ENCODE measurements at places on chromosomes 3 and 15. TPM values are rescaled to one million over a fixed set of nuclear protein-coding genes. Genes with fewer than 3 reads are reported as not detected.

TPRG1 gene
- 1.7 TPM for total RNA-seq

ATG7 gene
- 29.5 TPM for total RNA-seq

ATP8B4 gene
- 6.8 TPM for total RNA-seq

ISL2 gene
- 0.54 TPM for total RNA-seq

GPR156 gene
- total RNA-seq: not detected

DNA sequence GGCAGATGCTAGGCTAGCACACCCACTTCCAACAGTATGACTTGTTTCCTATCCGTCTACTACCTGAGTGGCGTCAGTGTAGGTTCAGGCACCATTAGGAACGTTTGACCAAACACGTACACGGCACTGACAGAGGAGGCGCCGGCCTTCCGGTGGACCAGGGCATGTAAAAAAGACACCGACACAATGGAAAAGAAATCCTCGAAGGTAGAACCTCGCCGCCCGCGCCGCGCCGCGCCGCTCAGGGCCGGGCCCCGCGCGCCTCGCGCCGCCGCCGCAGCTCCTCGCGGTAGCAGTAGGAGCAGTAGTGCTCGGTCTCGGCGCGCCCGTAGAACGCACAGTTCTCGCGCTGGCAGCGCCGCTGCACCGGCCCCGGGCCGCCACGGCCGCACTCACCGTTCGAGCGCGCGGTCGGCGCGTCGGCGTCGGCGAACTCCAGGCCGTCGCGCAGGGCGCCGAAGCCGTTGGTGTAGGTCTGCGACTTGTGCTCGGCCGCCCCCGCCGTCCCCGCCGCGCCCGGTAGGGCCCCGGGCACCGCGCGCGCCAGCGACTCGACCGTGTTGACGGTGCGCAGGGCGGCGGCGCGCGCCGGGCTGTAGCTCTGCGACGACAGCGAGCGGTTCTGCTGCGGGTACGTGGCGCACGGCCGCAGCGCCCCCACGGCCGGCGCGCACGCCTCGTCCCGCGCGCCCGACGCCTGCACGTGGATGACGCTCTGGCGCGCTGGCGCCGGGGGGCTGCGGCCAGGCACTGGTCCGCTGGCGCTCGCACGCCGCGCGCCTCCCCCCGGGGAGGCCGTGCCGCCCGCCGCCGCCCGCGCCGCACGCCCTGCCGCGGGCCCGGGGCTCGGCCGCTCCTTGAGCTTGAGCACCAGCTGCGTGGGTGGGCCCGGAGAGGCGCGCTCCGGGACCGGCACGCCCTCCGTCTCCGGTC is 156.7 kb downstream of the KLF13 start:
- peaks cover 68% of the 10 kb centered on the region for H3K4me1 ChIP-seq
- peaks cover 2% of the 10 kb centered on the region for H3K27me3 ChIP-seq
- DNase-seq: peak; percentile 58
- H3K4me3 ChIP-seq: peak overlapping the region; percentile 91

DNA sequence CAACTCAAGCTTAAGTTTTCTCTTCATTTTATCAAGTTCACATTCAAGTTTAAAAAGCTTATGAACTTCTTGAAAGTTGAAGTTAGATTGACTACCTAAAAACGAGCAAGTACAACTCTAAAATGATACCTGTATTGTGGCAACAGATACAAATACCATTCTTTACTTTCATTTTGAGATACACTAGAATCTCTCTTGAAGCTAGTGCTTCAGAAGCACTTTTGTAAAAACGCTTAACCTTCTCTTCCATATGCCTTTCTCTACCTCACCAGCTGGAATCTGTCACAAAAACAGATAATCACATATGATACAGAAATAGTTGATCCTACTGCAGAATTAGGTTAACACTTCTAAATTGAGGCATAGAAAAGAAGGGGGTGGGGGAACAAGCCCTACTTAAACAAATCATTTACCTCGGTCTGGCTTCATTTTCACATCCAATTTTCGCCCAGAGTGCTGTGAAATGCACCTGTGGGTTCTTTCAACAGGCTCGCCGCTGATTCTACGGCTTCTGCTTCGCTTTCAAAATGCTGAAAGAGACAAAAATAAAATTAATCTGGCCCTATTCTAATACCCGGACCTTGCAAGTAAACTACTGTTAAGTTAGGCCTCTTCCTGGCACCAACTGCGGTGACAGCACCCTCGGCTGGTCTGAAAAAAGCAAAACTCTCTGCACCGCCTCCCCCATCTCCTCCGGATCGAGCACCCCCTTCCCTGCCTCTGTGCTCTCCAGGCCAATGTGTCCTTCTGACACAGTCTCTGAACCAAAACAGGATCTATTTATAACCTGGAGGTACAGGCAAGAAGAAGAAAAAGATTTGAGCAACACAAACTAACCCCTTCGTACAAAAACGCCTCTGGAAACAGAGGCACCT is 1.4 kb downstream of the ATOSA start:
- H3K36me3 ChIP-seq: peaks cover 26% of the 10 kb centered on the region
- peak overlapping the region; percentile 100 for H3K27ac ChIP-seq
- H3K4me1 ChIP-seq: peaks cover 45% of the 10 kb centered on the region
- H3K4me3 ChIP-seq: peak overlapping the region; percentile 97

DNA sequence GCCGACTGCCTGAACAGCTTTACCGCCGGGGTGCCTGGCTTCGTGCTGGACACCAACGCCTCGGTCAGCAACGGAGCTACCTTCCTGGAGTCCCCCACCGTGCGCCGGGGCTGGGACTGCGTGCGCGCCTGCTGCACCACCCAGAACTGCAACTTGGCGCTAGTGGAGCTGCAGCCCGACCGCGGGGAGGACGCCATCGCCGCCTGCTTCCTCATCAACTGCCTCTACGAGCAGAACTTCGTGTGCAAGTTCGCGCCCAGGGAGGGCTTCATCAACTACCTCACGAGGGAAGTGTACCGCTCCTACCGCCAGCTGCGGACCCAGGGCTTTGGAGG is 815 bp downstream of the SPINT1 start:
- peaks cover 31% of the 10 kb centered on the region for H3K4me1 ChIP-seq
- peak overlapping the region; percentile 56 for H3K27ac ChIP-seq
- H3K36me3 ChIP-seq: no peaks in the 10 kb centered on the region
- DNase-seq: peak; percentile 42
- H3K27me3 ChIP-seq: peaks cover 30% of the 10 kb centered on the region
- peak overlapping the region; percentile 76 for H3K4me3 ChIP-seq

DNA sequence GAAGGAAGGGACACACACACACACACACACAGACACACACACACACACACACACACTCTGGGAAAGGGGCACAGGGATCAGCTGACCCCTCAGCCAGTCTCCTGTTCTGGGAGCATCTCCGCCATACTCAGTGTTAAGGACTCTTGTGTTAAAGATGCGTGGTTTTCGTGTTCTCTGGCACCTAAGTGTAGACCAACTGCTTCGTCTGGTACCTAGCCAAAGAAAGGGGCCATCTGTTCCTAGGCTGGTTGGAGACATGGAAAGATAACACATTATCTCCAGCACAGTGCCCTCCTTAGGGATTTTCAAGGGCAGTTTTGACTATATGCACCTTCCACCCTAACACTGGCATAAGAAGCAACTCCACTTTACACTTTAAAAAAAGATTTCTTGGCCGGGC is 65.1 kb downstream of the EPHB1 start:
- H3K27me3 ChIP-seq: peaks cover 25% of the 10 kb centered on the region
- no peaks in the 10 kb centered on the region for H3K36me3 ChIP-seq
- no peaks in the 10 kb centered on the region for H3K4me1 ChIP-seq
- no peak for DNase-seq
- H3K4me3 ChIP-seq: no peak overlapping the region
- no peak overlapping the region for H3K27ac ChIP-seq

- H3K4me3 ChIP-seq: no peak overlapping the region
- H3K4me1 ChIP-seq: peaks cover 19% of the 10 kb centered on the region
- no peaks in the 10 kb centered on the region for H3K27me3 ChIP-seq
- H3K27ac ChIP-seq: no peak overlapping the region
- no peak for DNase-seq
- peaks cover 22% of the 10 kb centered on the region for H3K36me3 ChIP-seq
Measured at GRCh38 chr3:189121092-189121491, 50.7 kb upstream of the TPRG1 start.

GRCh38 chr3:102460579-102460978 is 25.8 kb downstream of the ZPLD1 start:
- H3K4me3 ChIP-seq: no peak overlapping the region
- peaks cover under 1% of the 10 kb centered on the region for H3K27me3 ChIP-seq
- H3K4me1 ChIP-seq: no peaks in the 10 kb centered on the region
- H3K27ac ChIP-seq: no peak overlapping the region
- no peaks in the 10 kb centered on the region for H3K36me3 ChIP-seq

- no peaks in the 10 kb centered on the region for H3K27me3 ChIP-seq
- no peak overlapping the region for H3K4me3 ChIP-seq
- no peak overlapping the region for H3K27ac ChIP-seq
Measured at GRCh38 chr3:62607287-62608029, 234.1 kb upstream of the FEZF2 start.

GRCh38 chr3:125165948-125166553 is 46.5 kb downstream of the SLC12A8 start:
- peaks cover 18% of the 10 kb centered on the region for H3K27me3 ChIP-seq
- H3K27ac ChIP-seq: no peak overlapping the region
- H3K36me3 ChIP-seq: no peaks in the 10 kb centered on the region
- no peak overlapping the region for H3K4me3 ChIP-seq
- H3K4me1 ChIP-seq: peaks cover 7% of the 10 kb centered on the region

GRCh38 chr3:31661993-31662670 is 129.4 kb downstream of the STT3B start:
- peaks cover 3% of the 10 kb centered on the region for H3K4me1 ChIP-seq
- H3K27ac ChIP-seq: no peak overlapping the region
- no peaks in the 10 kb centered on the region for H3K27me3 ChIP-seq
- no peak overlapping the region for H3K4me3 ChIP-seq
- no peaks in the 10 kb centered on the region for H3K36me3 ChIP-seq
- no peak for DNase-seq

DNA sequence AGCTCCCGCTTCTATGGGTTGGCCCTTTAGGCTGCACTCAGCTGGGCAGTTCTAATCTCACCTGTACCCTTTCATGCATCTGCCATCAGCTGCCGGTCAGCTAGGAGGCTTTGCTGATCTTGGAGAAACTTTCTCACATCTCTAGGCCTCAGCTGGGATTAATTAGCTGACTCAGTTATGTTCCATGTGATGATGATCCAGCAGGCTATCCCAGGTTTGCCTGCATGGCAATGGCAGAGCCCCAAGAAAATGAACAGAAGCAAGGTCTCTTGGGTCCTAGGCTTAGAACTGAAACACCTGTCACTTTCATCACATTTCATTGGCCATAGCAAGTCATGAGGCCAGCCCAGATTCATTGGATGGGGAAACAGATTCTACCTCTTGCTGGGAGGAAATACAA is 304.6 kb upstream of the TBC1D5 start:
- H3K4me1 ChIP-seq: no peaks in the 10 kb centered on the region
- H3K27me3 ChIP-seq: peaks cover 2% of the 10 kb centered on the region
- no peak overlapping the region for H3K27ac ChIP-seq
- no peaks in the 10 kb centered on the region for H3K36me3 ChIP-seq
- H3K4me3 ChIP-seq: no peak overlapping the region

- H3K36me3 ChIP-seq: no peaks in the 10 kb centered on the region
- no peaks in the 10 kb centered on the region for H3K4me1 ChIP-seq
- DNase-seq: no peak
- no peaks in the 10 kb centered on the region for H3K27me3 ChIP-seq
- H3K4me3 ChIP-seq: no peak overlapping the region
- no peak overlapping the region for H3K27ac ChIP-seq
Measured at GRCh38 chr3:43262194-43262593, 24.1 kb upstream of the SNRK start.

GRCh38 chr3:48598323-48599076 is 3.4 kb upstream of the COL7A1 start:
- H3K27ac ChIP-seq: no peak overlapping the region
- H3K4me3 ChIP-seq: no peak overlapping the region
- peaks cover 19% of the 10 kb centered on the region for H3K36me3 ChIP-seq
- H3K4me1 ChIP-seq: no peaks in the 10 kb centered on the region
- no peak for DNase-seq

DNA sequence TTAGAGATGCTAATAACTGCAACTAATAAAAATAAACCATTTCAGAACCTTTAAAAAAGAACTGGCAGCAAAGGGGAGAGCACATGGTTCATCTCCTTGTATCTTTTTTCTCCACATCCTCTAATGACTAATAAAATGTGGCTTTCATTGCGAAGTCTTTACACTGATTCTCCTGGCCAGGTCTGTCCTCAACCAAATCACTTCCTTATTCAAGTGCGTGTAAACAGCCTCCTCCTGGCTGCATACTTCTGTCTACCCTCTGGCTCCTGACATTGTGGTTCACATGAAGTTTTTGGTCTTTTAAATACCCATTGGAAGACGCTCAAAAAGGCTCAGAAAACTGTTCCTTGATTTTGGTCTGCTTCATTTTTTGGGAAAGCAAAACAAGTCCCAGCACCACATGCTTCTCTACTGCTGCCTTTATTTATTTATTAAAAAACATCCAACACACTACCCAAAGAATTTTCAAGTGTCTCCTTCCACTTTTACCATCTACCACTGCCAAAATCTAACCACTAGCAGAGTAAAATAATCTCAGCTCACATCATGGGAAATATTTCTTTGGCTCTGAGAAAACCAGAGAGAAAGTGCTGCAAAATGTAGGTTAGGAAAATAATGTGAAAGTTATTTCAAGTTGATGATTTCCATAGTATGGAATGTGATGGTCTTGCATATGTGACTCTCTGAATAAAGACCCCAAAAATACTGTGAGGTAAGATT is 85.1 kb downstream of the EFL1 start:
- no peak overlapping the region for H3K4me3 ChIP-seq
- no peak for DNase-seq
- H3K27ac ChIP-seq: no peak overlapping the region
- H3K27me3 ChIP-seq: no peaks in the 10 kb centered on the region
- H3K4me1 ChIP-seq: no peaks in the 10 kb centered on the region
- peaks cover 1% of the 10 kb centered on the region for H3K36me3 ChIP-seq

GRCh38 chr3:58459160-58459559 is 25.5 kb upstream of the PDHB start:
- H3K27me3 ChIP-seq: no peaks in the 10 kb centered on the region
- DNase-seq: no peak
- H3K27ac ChIP-seq: no peak overlapping the region
- H3K4me3 ChIP-seq: no peak overlapping the region

DNA sequence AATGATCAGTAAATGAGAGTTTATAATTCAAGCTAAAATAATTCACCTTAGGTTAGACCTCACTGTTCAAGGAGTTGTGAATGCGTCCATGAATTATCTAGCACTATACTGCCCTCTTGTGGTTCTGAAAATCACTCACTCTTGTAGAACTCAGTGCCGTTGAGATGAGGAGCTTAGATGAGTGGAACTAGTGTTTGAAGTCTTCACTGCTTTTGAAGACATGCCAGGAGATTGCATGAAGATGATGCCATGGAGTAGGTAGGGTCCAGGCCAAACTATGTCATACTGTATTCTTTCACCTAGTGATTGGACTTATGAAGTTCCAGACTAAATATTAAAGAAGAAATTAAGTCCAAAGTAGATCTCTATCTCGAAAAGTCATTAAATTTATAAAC is 28.8 kb downstream of the LYSMD4 start:
- H3K27ac ChIP-seq: no peak overlapping the region
- peaks cover 50% of the 10 kb centered on the region for H3K4me1 ChIP-seq
- peak; percentile 73 for DNase-seq
- H3K4me3 ChIP-seq: no peak overlapping the region
- no peaks in the 10 kb centered on the region for H3K27me3 ChIP-seq

All from activated CD4-positive, alpha-beta T cell treated with anti-CD3 and anti-CD28 coated beads, Interleukin-2, amount 10 ng/mL, durations not matched to agents 7 days and 5 days (primary cell).